ENCODE measurements at places on chromosomes 11 and 22.

DNA sequence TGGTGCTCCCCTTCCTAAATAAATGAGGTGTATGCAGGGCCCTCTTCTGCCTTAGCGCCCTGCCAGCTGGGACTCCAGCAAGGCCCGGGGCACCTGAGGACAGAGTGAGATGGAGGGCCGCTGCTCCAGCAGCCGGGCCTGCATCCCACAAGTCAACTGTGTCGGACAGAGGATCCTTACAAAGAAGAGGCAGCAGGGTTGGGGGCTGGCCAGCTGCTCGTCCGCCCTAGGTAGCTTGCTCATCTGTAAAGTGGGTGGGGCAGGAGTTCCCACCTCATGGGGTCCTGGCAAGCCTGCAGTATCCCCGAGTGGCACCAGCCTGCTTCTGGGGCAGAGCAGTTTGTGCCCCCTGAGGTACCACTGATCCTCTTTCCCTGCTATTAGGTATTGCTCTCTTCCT, 7.6 kb downstream of the TMEM121B start:
- DNase-seq: no peak

GRCh38 chr22:47129902-47130635, 367.6 kb downstream of the TBC1D22A start:
- no peak for DNase-seq

GRCh38 chr11:134363161-134363560, 31.4 kb downstream of the GLB1L2 start:
- no peak for DNase-seq

GRCh38 chr22:27406389-27406861, 395.1 kb downstream of the MN1 start:
- no peak for DNase-seq

DNA sequence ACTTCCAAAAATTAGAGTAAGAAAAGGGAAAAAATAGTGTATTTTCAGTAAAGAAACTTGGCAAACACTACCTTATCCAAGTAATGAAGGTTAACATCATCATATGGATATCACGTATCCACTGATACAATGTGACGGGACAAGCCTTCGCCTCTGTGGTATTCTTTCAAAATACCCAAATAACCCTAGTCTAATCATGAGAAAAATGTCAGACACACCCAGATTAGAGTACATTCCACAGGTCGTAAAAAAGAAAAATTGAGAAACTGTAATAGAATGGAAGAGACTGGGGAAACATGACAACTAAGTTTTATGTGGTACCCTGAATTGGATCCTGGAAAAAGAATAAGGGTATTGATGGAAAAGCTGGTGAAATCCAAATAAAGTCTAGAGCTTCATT, 48.9 kb downstream of the NARS2 start:
- DNase-seq: no peak

- DNase-seq: no peak
These were observed 246.8 kb downstream of the BUD13 start for GRCh38 chr11:116525961-116526495.

GRCh38 chr22:26751217-26751616, 93.8 kb downstream of the MIAT start:
- no peak for DNase-seq

- DNase-seq: no peak
These were observed 7.0 kb downstream of the UCP3 start for GRCh38 chr11:74001822-74002286.

DNA sequence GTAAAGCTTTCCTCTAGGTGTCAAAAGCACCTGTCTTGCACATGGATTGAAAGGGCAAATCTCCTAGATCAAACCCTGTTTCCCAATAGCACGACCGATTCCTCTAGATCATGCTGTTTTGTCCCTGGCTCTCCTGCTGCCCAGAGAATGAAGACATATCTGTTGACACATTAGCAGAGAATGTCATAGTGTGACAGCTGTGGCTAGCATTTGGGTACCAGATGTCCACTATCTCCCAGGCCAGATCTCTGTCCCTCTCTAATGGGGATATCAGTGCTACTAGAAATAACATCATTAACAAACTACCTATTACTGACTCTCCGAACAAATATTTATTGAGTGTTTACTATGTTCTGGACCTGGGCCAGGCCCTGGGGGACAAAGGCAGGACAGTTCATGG, 72.4 kb upstream of the ISX start:
- no peak for DNase-seq
